ENCODE measurements at places on chromosomes 5 and 9.

DNA sequence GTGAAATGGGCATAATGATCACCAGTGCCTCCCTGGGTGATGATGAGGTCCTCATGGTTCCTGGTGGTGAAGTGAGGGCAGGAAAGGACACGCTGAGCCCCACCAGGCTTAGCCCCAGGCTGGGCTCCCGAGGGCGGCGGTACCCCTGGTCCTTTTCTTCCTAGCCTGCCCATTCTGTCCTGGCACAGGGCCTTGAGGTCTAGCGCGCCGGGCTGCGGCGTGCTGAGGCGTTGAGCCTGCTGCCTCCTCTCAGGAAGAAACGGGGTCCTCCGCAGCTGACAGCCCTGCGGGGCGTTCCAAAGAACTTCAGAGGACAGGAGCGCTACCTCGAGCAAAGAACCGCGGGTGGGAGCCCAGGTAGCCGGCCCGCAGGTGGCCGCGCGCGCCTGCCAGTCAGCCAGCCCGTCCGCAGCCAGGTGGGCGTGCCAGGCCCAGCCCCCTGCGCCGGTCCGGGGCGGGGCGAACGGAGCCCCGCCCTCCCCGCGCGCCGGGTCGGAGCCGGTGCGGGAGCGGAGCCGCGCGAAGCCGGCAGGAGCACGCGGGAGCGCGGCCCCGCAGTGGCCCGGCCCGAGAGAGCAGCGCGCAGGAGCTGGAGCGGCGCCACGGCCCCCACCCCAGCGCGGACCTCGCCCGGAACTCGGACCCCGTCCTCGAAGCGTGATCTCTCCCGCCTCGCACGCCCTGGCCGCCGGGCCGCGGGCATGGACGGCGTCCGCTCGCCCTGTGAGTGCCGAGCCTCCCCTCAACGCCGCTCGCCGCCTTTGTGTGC lies at the start of gene WNK2:
Gene WNK2, plus strand, starts transcription at position 477 of the 769 bp plus-strand sequence. CDS start 791 bp downstream, outside the sequence.
- DNase-seq, result peak; percentile 66

GRCh38 chr5:87867281-87867680 lies 401.4 kb downstream of the TMEM161B start:
- no peak for DNase-seq

- no peak for DNase-seq
These were observed 118.9 kb downstream of the NXNL2 start for GRCh38 chr9:88653911-88654310.

- no peak for DNase-seq
These were observed 188.6 kb downstream of the PDE4D start for GRCh38 chr5:59704936-59705335.

DNA sequence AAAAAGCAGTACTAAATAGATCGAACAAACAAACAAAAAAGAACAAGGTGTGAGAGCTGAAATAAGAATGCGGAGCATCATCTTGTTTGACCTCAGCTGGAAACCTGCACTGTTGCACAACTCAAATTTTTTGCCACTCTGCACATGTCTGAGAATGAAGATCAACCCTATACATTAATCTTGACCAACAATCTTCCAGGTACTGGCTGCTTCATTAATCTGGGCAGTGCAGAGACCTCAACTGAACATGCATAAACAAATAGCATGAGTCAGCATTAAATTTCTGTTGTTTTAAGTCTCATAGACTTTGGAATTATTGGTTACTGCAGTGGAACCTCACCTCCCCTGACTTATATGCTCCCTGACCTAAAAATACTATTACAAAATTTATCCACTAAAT lies 114.6 kb upstream of the FTMT start:
- DNase-seq, result no peak

GRCh38 chr5:138366632-138367382 lies 14.3 kb downstream of the KDM3B start:
- DNase-seq, result no peak

DNA sequence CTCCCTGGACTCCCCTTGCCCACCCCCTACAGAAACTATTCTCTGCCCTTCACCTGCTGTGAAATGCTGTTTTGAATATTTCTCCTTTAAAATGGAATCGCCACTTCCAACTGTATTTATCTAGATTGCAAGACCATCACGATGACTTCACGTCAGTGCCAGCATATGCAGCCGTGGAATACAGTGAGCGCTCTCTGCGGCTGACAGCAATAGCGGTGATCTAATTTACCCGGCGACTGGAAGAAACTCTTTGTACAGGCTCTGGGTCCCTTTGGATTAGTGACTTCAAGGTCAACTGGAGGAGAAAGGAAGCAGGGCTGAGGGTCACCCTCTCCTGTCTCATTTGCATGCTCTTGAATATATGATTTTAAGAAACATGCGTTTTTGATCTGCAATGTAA lies 192.0 kb downstream of the IRX1 start:
- DNase-seq, result no peak

- peak; percentile 24 for DNase-seq
These were observed 746 bp downstream of the STRBP start for GRCh38 chr9:123267481-123268198.

- no peak for DNase-seq
These were observed 30.5 kb downstream of the DDX31 start for GRCh38 chr9:132639322-132639721.

DNA sequence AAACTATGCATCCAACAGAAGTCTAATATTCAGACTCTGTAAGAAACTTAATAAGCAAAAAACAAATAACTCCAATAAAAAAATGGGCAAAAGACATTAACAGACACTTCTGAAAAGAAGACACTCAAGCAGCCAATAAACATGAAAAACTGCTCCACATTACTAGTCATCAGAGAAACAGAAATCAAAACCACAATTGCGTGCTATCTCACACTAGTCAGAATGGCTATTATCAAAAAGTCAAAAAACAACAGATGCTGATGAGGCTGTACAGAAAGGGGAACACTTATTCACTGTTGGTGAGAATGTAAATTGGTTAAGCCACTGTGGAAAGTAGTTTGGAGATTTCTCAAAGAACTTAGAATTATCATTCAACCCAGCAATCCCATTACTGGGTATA lies 101.2 kb upstream of the TRIM32 start:
- DNase-seq, result no peak

GRCh38 chr9:115035841-115036612 lies 81.9 kb downstream of the TNC start:
- no peak for DNase-seq
